ENCODE measurements at places on chromosomes 2 and 18.

DNA sequence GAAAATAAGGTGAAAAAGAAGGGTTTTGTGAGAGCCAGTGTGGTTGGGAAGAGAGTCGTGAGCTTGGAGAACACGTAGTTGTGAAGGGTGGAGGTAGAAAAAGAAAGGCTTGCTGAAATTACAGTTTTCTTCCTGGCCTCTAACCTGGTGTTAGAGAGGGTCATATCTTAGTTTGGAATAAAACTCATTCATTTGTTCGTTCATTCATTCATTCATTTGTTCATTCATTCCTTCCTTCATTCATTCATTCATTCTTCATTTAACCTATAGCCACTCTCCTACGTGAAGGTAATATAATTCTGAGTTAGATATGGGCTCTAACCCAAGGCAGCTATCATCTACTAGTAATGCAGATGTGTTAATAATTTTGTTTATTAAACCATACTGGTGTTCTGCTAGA is 111.8 kb upstream of the ZNF521 start:
- DNase-seq, result no peak

DNA sequence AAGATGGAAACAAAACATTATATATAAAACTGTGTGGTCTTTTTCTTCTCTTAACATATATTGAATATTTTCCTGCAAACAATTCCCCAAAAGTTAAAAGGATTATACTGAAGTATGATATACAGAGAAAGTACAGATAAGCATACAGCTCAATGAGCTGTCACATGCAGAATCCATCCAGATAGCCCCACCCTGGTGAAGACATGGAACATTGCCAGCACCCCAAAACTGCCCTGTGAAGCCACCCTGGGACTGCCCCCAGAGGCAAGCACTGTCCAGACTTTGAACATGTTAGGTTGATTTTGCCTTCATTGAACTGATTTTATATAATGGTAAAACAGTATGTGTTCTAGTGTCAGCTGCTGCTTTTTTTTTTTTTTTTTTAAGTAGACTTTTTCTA is 112.3 kb upstream of the IL1R2 start:
- DNase-seq, result no peak

GRCh38 chr2:65878011-65878340 is 445.6 kb upstream of the SPRED2 start:
- no peak for DNase-seq

GRCh38 chr18:63987743-63988142 is 17.9 kb downstream of the SERPINB8 start:
- DNase-seq, result no peak

GRCh38 chr2:28621172-28622100 is 125.6 kb downstream of the PLB1 start:
- DNase-seq, result peak; percentile 96

DNA sequence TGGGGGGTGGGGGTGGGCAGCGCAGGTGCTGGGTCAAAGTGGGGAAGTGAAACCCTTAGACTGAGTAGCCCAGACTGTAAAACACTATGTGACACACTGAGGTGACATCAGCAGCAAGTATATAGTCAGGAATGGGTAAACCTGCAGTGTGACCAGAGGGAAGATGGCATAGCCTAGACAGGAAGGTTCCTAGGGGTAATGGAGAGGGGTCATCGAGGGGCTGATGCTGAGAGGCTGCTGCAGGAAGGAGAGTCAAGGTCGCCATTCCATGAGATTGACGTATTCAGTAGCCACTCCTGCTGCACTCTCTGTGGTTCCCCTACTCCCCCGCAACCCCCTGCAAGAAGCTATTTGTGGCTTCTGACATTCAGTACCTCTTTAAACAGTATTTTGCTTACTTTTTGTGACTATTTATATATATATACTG is 111.7 kb downstream of the CHST9 start:
- no peak for DNase-seq

DNA sequence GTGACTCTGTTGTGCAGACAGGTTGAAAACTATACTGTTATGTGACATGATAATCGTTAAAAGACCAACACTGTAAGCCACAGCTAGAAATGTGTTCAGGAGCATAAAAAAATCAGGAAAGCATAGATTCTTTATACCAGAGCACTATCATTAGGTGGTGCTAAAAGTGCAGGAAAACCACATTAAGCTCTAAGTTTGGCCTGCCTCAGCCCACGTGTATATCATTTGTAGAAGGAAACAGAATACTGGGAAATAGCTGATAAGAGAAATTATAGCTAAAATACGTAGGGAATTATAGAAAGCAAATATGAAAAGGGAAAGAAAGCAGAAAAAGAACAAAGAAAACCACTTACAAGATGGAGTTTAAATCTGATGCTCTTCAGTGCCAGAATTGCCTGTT is 26.5 kb upstream of the C2orf74 start:
- DNase-seq, result peak; percentile 21

DNA sequence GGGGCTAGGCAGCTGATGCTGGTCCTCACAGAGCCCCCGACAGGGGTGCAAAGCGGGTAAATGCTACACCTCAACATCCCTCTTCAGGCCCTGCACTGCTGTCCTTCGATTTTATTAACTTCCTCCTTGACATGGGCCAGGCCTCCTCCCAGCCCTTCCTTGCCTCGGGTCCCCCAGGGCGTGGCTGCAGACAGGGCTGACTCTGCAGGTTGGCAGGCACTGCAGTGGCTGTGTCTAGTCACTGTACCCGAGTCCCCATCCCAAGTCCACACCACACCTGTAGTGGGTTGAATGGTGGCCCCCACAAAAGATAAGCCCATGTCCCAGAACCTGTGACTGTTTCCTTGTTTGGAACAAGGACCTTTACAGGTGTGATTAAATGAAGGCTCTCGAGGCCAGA is 140.2 kb downstream of the TWIST2 start:
- no peak for DNase-seq

- DNase-seq, result no peak
Observed at GRCh38 chr2:45469314-45470099, 141.6 kb downstream of the SRBD1 start.

- peak; percentile 98 for DNase-seq
Observed at GRCh38 chr2:145007093-145007959, 487.4 kb upstream of the ZEB2 start.

- DNase-seq, result no peak
Observed at GRCh38 chr2:54560146-54560881, 104.2 kb downstream of the SPTBN1 start.

DNA sequence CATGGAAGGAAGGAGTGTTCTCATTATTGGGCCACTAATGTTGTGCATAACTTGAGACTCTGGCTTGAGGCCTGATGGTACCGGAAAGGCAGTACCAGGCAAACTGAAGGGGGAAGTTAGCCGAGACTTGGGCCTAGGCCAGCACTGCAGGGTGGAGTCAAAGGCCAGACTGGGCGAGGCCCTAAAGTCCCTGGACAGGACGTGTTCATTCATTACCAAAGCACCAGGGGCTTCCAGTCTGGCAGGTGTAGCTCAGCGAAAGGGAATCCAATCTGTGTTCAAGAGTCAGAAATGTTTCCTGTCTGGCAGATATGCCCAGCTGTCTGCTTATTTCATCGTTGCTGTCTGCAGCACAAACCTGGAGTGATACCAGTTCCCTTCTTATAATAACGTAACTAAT is 4.7 kb upstream of the ITSN2 start:
- no peak for DNase-seq

GRCh38 chr2:48440103-48440390 is 89.9 kb upstream of the STON1 start:
- no peak for DNase-seq

- DNase-seq, result no peak
Observed at GRCh38 chr2:26173776-26174482, 1.0 kb downstream of the GAREM2 start.

GRCh38 chr2:70743068-70743467 is 24.9 kb downstream of the ADD2 start:
- DNase-seq, result no peak

DNA sequence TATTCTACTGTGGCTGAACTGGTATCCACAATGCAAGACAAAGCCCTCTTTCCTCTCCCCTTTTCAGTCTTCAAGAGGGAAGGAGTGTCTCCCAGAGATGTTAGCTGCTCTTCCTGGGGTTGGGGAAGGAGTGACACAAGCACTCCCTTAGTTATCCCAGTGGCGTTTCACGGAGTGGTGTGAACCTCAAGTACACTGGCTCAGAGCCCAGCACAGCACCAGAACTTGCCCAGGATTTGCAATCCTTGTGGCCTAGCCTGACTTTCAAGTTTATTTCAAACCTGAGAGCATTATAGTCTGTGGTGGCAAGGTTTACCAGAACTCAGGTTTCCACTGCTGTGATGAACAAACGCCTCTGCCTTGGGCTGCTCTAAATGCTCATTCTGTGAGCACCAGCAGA is 162.5 kb downstream of the CCDC102B start:
- no peak for DNase-seq

- no peak for DNase-seq
Observed at GRCh38 chr2:20752293-20752692, 70.6 kb downstream of the LDAH start.

DNA sequence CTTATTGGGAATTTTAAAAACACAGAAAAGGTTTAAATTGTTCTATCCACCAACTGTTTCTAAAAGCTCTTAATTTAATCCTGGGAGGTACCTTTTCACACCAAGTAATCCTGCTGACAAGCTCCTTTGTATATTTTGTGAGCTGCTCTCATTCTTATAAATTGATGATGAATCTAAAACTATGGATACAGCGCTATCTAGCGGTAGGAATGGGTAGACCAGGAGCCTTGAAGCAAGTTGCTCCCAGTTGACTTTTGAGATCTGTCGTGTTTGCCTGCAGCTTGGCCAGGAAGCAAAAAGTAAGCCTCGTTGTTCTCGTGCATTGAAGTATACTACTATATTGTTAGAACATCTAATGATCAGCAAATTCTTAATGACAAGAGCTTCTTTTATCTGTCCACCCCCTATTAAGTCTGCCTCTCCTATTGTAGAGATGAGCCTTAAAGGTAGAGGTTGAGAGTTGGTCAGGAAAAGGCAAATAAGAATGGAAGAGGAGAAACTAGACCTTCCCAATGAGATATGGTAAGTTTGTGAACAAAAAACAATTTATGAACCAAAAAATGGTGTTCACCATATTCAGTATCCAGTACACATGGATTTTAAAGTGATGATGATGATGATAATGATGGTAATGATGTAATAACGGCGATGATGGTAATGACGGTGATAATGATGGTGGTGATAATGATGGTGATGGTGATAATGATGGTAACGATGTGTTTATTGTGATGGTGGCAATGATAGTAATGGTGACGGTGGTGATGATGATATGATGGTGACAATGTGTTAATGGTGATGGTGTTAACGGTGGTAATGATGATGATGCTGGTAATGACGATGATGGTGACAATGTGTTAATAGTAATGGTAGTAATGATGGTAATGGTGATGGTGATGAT is 212.1 kb upstream of the NCKAP5 start:
- peak; percentile 62 for DNase-seq

- no peak for DNase-seq
Observed at GRCh38 chr2:144162652-144163051, 357.3 kb downstream of the ZEB2 start.

- no peak for DNase-seq
Observed at GRCh38 chr18:356778-357177, 88.9 kb upstream of the THOC1 start.

GRCh38 chr2:109195193-109196045 is 66.4 kb downstream of the SH3RF3 start:
- no peak for DNase-seq

GRCh38 chr2:236711440-236711839 is 141.8 kb downstream of the ACKR3 start:
- DNase-seq, result peak; percentile 78

- DNase-seq, result no peak
Observed at GRCh38 chr2:143890798-143891197, 629.1 kb downstream of the ZEB2 start.

GRCh38 chr2:13558368-13558767 is 841.6 kb downstream of the TRIB2 start:
- DNase-seq, result peak; percentile 33

DNA sequence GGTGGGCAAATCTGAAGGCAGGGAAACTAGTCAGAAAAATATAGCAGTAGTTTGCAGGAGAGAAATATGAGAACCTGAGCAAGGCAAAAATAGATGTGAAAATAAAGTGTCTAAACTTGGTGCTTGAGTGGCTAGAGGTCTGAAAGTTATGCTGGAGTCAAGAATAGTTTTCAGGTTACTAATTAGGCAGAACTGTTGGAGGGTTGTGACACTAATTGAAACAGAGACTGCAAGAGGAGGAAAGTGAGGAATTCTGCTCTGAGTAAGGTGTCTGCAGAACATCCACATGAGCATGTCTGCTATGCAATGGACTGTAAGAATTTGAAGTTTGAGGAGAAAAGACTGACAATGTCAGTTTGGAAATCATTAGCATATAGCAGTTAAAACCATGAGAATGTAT is 444.0 kb upstream of the LRRTM1 start:
- DNase-seq, result no peak

GRCh38 chr2:220473611-220474010 is 846.2 kb downstream of the SLC4A3 start:
- DNase-seq, result no peak

- no peak for DNase-seq
Observed at GRCh38 chr18:31241900-31242409, 76.0 kb upstream of the DSG1 start.

- DNase-seq, result no peak
Observed at GRCh38 chr2:17148407-17149145, 369.7 kb downstream of the RAD51AP2 start.

DNA sequence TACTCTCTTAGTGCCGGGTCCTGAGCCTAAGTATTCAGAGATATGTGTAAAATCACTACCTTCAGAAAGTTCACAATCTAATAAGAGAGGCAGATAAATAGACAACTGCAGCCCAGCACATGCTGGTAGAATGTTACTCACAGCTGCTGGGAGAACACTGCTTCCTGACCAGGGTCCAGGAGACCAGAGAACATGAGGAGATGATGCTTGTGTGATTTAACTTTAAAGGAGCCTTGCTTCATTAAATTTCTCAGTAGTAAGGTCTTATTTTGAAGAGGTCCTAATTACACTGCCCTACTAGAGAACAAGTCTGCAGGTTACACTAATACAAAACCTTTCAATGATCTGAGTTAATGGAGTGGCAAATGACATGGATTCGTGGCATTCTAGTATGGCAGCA is 209.9 kb upstream of the TRIB2 start:
- DNase-seq, result no peak

- DNase-seq, result no peak
Observed at GRCh38 chr18:13362607-13363006, 144.0 kb downstream of the LDLRAD4 start.

- DNase-seq, result peak; percentile 85
Observed at GRCh38 chr2:173657996-173658717, 303.5 kb downstream of the CDCA7 start.

GRCh38 chr2:85684806-85685205 is 9.4 kb upstream of the GNLY start:
- no peak for DNase-seq

- DNase-seq, result no peak
Observed at GRCh38 chr18:8229787-8230186, 379.4 kb upstream of the RAB12 start.

DNA sequence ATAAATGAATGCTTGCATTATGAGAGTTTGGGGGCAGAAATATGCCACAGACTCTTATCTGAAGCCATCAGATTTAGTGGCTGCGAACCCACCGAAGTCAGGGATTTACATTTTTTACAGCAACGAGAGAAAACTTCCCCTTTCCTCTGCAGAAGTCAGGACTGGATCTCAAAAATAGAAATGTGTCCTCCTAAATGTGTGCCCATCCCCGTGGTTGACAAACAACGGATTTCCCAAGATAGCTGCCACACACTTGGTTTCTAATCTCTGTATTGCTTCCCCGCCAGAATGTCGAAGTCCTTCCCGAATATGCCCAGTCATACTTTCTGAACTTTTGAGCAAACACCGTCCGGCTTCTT is 879 bp upstream of the ADAM23 start:
- no peak for DNase-seq

- no peak for DNase-seq
Observed at GRCh38 chr2:112637289-112637660, 8.5 kb upstream of the SLC20A1 start.
